ENCODE measurements at places on chromosomes 1 and 21.

DNA sequence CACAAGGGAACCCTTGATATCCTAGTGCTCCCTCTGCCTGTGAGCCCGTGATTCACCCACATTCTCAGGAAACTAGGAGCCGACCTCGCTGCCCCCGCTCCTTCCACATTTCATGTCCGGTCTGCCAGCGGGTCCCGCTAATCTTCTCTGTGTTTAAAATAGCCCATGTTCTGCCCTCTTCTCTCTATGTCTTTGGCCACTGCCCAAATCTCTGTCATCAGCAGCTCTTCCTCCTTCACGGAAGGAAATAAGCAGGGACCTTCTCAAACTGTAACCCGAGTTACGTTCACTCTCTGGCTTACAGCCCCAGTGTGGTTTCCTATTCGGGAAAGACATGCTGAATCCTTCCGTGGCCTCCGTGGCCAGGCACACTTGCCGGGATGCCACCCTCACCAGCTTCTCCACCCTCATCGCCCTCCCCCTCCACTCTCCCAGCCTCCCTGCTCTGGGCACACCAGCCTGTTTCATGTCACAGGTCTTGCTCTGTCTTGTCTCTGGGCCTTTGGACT is 21.1 kb upstream of the UBXN10 start:
- no peak for DNase-seq

- no peak for DNase-seq
Observed at GRCh38 chr1:239733995-239734394, 347.6 kb downstream of the CHRM3 start.

DNA sequence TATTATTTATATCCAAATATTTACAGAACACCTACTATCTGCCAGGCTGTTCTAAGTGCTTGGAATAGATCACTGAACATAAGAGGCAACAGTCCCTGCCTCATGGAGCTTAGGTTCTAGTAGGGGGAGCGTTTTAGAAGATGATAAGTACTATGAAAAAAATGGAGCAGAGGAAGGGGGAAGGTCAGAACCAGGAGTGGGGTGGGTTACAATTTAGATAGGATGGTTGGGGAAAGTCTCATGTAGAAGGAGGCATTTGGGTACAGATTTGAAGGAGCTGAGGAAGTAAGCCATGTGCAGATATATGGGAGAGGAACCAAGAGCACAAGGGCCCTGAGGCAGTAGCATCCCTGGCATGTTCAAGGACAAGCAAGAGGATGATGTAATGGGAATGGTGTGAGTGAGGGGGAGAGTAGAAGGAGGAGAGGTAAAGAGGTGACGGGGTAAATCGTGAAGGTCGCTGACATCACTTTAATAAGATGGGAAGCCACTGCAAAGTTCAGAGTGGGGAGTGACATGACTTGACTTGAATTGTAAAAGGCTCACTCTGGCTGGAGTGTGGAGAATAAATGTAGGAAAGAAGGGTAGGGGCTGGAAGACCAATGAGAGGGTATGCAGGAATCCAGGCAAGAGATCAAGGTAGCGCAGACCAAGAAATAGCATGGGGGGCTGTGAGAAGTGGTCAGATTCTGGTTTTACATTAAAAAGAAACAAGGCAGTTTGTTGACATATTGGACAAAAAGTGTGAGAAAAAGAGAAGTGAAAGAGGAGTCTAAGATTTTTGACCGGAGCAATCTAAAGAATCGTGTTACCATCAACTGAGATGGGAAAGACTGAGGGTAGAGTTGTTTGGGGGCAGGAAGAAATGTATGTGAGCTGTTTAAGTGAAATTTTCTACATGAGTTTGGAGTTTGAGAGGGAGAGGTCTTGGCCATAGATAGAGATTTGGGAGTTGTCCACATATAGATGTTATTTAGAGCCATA is 92.6 kb downstream of the LPAR3 start:
- no peak for DNase-seq

GRCh38 chr1:79633456-79633855 is 626.9 kb upstream of the ADGRL4 start:
- no peak for DNase-seq

DNA sequence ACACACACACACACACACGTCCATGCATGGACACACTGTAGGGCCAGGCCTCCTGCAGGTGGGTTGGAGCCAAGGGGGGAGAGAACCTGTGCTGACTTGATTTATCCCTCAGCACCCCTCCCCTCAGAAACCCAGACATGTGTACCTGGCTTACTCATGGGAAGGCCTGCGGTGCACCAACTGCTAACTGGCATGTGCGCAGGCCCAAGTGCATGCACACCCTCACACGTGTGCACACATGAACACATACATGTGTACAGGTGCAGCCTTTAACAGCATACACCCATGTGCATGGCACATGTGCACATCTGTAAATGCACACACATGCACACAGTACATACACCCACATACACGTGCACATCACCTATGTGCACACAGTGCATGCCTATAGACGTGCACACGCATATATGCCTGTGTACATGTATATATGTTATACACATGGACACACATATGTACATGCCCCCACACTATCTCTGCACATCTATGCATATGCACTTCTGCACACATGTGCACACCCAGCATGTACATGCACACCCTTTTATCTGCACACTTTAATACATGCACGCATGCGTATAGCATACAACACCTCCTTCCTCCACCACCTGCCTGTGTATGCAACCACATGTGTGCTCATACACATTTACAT is 67.5 kb downstream of the TRIM11 start:
- no peak for DNase-seq

GRCh38 chr1:21510113-21510493 is 880 bp downstream of the ALPL start:
- no peak for DNase-seq

DNA sequence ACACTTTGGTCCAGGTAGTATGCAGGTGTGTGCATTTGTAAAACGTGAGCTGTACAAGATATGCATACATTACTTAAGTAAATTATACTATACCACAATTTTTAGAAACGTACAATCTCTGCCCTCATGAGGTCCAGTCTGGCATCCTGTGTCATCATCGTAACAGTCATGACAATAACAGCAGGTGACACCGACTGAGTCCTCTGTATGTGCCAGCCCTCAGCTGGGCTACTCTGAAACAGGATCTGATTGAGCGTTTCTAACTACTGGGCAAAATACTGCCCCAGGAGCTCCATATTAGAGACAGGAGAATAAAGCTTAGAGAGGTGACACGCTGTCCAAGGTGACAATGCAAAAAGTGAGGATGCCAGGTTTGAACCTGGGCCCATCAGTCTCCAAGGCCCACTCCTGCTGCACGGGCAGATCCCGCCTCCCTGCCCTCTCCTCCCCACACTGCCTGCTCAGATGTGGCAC is 47.2 kb upstream of the ECE1 start:
- DNase-seq = no peak

- no peak for DNase-seq
Observed at GRCh38 chr21:31265366-31266013, 78.6 kb downstream of the TIAM1 start.

DNA sequence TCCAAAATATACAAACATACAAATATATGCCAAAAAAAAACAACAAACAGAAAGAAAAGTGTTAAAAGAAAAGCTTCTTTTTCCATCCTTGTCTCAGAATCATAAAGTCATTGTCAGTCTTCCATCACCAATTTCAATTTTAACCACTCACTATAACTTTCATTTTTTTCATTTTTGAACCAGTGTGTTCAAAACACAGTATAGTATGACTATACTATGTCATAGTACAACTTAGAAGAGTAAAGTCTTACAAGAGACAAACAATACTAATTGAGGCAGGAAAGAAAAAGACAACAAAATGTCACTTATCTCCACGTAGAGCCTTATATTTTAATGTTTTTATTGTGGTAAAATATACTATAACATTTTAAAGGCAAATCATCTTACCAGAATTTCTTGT is 7.6 kb downstream of the NSL1 start:
- DNase-seq = no peak

- no peak for DNase-seq
Observed at GRCh38 chr1:243406424-243406823, 150.6 kb downstream of the SDCCAG8 start.

- DNase-seq = no peak
Observed at GRCh38 chr1:178941849-178942248, 71.0 kb upstream of the ANGPTL1 start.

GRCh38 chr21:41130883-41131282 is 37.1 kb upstream of the BACE2 start:
- DNase-seq = no peak

GRCh38 chr1:165895451-165895871 is 68.0 kb downstream of the UCK2 start:
- DNase-seq = no peak

- no peak for DNase-seq
Observed at GRCh38 chr1:70195342-70195741, 10.0 kb downstream of the LRRC40 start.
